Osteocyte (in vitro differentiated cells): ENCODE measurements at places on chromosomes 1 and 21. TPM values are rescaled to one million over a fixed set of nuclear protein-coding genes. Genes with fewer than 3 reads are reported as not detected.

LYPD8 gene
- not detected in 2 replicates for total RNA-seq

DNA sequence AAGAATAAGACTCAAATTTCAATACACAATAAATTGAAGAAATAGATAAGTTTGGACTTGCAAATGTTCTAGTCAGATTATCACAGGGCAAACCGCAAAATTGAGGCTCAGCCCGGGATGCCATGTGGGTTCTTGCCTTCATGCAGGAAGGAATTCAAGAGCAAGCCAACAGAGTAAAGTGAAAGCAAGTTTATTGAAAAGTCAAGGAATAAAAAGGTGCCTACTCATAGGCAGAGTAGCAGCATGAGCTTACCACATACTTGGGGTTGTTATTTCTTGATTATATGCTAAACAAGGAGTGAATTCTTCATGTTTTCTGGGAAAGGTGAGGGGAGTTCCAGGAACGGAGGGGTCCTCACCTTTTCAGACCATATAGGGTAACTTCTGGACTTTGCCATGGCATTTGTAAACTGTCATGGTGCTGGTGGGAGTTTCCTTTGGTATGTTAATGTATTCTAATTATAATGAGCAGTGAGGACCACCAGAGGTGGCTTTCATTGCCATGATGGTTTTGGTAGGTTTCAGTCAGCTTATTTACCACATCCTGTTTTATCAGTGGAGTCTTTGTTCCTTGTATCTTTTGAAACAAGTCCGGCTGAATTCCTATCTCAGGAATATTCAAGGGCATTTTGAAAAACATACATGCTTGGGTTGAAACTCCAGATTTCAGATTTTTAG, 2.0 kb upstream of the OR2AK2 start:
- no peak overlapping the region for H3K4me3 ChIP-seq
- H3K4me1 ChIP-seq = no peaks in the 10 kb centered on the region
- no peaks in the 10 kb centered on the region for H3K27me3 ChIP-seq
- H3K27ac ChIP-seq = no peak overlapping the region
- no peaks in the 10 kb centered on the region for H3K36me3 ChIP-seq

- H3K4me1 ChIP-seq = peaks cover 5% of the 10 kb centered on the region
- H3K27ac ChIP-seq = peak overlapping the region; percentile 47
- DNase-seq = no peak
- peak overlapping the region; percentile 38 for H3K4me3 ChIP-seq
- peaks cover 28% of the 10 kb centered on the region for H3K27me3 ChIP-seq
Observed at GRCh38 chr1:145871994-145872924, 13.4 kb upstream of the PIAS3 start.

- H3K4me1 ChIP-seq = peaks cover 33% of the 10 kb centered on the region
- H3K27ac ChIP-seq = no peak overlapping the region
- no peak for DNase-seq
- no peaks in the 10 kb centered on the region for H3K36me3 ChIP-seq
- no peak overlapping the region for H3K4me3 ChIP-seq
Observed at GRCh38 chr1:175514387-175514953, 228.9 kb downstream of the TNR start.

CLCA2 gene
- 0.13 TPM in 1 of 2 replicates, not detected in the other for total RNA-seq

NEK7 gene
- 55.7 and 61.6 TPM in 2 replicates for total RNA-seq

GRCh38 chr1:63615768-63616420, 22.7 kb downstream of the PGM1 start:
- no peaks in the 10 kb centered on the region for H3K27me3 ChIP-seq
- H3K4me1 ChIP-seq = peaks cover 25% of the 10 kb centered on the region
- no peaks in the 10 kb centered on the region for H3K36me3 ChIP-seq
- H3K27ac ChIP-seq = no peak overlapping the region
- H3K4me3 ChIP-seq = no peak overlapping the region
- no peak for DNase-seq

C1QB gene
- total RNA-seq = not detected in 2 replicates

ADAR gene
- 186 and 188 TPM in 2 replicates for total RNA-seq

- DNase-seq = no peak
- H3K36me3 ChIP-seq = peaks cover 24% of the 10 kb centered on the region
- H3K4me3 ChIP-seq = no peak overlapping the region
- no peaks in the 10 kb centered on the region for H3K27me3 ChIP-seq
- H3K27ac ChIP-seq = no peak overlapping the region
- H3K4me1 ChIP-seq = no peaks in the 10 kb centered on the region
Observed at GRCh38 chr1:179327679-179328078, 34.1 kb downstream of the SOAT1 start.
